SW480 (cell line): ENCODE measurements at places on chromosomes 3 and 15.
A peak's percentile ranks its signal among the peaks of the same experiment; 100 is the strongest.

DNA sequence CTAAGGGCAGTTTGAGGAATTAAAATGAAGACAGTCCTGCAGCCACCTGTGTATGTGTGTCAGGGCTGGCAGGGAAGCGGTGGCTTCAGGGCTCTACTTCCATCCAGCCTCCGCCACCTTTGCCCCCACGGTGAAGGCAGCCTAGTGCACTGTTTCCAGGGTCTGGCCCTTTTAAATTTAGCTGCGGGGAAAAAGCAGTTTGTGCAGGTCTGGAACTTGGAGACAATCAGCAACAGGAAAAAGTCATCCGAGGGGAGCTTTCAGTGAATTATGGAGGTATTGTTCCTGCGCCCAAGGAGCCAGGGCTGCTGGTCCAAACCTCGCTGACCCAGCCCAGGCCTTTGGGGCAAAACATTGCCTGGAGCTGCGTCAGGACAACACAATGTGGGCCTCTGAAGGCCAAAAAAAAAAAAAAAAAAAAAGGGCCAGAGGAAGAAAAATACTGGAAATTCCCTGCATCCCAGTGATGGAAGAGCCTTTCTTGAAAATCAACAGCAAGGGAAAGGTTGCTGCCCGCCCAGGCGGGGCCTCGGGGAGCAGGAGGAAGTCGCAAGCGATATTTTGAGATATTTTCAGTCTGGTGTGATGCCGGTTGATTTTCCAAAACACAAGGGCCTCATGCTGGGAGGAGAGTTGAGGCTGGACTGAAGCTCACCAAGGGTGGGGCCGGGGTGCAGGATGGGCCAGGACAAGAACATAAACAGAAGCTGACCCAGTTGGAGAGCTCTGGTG is 25.5 kb upstream of the FGD5 start:
- DNase-seq, result no peak

DNA sequence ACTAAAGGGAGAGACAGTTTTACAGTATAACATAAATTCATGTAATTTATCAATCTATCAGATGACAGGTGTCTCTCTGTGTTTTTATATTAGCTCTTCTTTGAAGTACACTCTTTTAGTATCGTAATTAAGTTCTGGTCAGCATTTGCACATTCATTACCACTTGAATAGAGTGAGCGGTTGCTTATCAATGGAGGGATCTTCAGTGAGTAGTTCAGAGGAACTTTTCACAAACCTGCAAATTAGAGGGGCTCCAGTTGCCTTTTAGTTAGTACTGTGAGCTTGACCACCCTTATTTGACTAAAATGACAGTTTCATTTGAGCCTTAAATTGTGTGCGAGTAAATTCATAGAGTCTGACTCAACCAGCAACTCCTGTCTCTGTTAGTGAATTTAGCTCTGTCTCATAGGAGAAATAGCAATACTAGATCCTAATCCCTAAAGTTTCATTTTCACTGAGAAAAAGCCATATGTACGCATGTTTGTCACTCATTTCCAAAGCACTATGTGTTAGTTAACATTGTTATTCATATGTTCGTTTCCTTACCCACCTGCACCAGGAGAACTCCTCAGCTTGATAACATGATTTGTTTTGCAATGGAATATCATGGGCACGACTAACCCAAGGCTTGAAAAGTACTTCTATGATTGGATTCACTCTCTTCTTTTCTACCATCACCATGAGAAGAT is 57.5 kb upstream of the ZBED2 start:
- DNase-seq, result no peak

DNA sequence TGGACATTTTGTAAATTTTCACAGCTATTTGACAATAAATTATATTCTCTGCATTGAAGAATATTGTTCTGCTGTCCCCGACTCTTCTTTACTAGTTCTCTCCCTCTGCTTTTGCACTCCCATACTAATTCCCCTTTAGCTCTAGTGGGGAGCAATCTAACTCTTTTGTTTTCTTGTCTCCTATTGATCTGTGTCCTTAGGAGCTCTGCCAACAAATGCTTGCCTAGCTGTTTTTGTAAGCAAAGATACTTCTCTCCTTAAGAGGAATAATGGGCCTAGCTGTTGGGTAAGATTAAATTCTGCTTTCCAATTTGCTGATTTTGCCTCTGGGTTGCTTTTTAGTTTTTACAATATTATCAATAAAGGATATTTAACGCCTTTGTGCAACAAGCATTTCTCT is 17.7 kb downstream of the ADAMTSL3 start:
- no peak for DNase-seq

- no peak for DNase-seq
Observed at GRCh38 chr15:68411735-68412134, 20.2 kb downstream of the ITGA11 start.

DNA sequence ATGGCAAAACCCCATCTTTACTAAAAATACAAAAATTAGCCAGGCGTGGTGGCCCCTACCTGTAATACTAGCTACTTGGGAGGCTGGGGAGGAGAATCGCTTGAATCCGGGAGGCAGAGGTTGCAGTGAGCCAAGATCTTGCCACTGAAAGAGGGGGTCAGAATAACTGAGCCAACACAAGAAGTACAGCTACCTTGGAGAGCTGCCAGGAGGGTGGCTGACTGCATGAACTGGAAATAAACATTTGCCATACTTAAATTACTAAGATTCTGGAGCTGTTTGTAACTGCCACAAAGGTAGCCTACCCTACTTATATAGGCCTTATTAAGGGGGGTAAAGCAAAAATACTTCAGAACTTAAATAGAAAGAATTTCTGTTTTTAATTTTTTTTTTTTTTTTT is 15.4 kb upstream of the PIK3CB start:
- DNase-seq, result no peak

DNA sequence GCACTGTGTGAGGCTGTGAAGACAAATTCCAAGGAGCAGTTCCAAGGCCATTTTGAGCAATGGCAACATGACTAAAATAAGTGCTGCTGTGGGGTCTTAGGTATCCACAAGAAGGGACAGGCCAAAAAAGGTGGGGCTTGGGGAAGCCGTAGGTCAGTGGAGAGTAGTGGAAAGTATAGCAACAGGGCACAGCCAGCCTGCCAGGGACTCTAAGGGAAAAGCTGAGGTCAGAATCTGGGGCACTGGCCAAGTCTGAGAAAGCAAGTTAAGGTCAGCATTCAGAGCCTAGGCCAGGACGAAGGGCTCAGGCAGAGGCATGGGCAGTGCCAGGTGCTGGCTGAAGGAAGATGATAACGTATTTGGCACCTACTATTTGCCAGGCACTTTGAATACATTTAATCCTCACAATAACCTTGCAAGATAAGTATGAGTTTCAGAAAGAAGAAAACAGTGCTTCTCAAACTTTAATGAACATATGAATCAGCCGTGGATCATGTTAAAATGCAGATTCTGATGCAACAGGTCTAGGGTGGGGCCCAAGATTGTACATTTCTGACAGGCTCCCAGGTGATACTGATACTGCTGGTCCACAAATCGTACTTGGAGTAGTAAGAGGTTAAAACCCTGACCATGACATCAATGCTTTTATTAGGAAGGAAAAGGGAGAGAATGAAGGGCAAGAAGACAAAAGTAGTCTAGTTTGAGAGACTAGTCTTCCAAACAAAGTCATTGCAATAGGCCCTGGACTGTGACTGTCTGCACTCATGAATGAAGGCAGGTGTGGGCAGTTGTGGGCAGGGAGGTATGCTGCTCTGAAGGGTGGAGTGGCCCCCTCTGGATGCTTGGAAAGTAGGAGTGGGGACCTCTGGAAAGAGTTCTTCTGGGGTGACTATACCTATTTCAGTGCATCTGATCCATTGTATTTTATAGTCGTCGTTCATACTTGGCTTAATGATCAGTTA is 106.3 kb upstream of the ANKRD28 start:
- no peak for DNase-seq

DNA sequence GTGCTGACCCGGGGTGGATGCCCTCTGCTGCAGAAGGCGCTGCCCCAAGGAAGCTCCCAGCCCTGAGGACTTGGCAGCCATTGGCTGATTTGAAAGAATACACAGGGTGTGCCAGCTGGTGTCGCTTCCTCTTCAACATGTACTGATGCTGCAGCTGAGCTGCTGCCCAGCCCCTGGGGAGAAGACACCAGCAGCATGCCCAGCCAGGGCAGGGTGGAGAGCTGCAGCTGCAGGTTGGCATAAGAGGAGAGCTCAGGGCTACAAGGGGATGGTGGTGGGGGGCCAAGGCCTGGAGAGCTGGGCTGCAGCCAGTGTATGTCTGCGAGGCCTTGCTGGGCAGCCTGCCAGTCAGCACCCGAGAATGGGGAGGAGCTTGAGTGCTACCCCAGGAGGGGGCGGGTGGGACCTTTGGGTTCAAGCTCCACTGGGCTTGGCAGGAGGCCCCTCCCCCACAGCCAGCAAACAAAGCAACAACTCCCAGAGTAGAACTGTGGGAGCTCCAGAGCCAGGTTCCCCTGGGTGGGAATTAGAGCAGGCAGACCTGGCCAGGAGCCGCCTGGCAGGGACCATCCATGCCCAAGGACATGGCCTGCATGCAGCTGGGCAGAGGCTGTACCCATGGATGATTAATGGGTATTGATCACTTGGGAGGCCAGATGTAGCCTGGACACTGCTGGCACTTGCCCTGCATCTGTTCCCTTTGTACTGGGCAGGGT is 9.2 kb upstream of the SEMA4B start:
- DNase-seq, result peak; percentile 25

DNA sequence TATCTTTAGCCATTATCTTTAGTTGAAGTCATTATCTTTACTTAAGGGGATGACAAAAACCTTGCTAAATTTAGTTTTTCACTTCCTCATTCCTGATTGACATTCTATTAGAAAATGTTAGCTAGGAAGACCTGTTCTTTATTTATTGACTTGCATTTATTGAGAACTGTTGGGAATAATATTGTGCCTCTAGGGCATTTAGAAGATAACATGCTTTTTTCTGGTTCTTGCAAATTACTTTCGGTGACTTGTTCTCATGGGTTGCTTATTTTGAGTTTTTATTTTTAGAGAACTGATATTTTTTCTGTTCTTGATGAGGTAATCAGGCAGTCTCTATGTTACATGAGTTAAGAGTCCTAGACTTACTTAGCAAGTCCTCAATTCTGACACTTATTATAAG is 48.3 kb upstream of the CTDSPL start:
- no peak for DNase-seq

GRCh38 chr15:75763137-75763611 is 50.5 kb upstream of the CSPG4 start:
- DNase-seq, result no peak

DNA sequence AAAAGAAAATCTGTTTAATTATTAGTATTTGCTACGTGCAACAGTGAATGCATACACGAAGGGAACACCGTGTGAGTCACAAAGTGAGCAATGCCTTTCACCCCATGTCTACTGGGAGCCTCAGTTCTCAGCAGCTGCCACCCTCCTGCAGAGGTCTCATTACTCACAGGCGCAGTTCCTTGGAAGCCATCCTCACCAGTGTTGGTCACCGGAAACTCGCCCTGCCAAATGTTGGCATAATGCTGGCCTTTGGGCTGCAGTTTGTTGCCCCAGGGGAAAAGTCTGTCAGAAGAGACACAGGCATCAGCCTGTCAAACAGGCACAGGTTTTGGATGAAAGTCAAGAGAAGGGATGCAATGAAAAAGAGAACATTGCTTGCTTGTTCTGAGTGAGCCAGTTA is 50.1 kb downstream of the SUMF1 start:
- DNase-seq, result no peak

DNA sequence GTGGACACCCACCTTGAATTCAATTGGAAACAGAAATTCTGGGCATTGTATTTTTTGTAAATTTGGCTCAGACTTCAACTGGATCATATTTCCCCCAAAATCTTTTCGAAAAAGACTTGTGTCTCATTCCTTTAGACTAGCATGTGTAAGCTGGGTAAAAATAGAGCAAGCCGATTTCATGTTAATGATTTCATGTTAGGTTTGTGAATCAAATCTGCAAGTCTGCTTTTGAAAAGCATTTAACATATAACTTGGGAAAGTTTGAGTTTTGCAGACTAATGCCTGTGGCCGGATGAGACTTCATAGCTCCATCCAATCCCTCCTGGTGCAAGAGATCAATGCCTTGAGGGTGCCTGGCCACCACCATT is 64.5 kb downstream of the FLNB start:
- no peak for DNase-seq

DNA sequence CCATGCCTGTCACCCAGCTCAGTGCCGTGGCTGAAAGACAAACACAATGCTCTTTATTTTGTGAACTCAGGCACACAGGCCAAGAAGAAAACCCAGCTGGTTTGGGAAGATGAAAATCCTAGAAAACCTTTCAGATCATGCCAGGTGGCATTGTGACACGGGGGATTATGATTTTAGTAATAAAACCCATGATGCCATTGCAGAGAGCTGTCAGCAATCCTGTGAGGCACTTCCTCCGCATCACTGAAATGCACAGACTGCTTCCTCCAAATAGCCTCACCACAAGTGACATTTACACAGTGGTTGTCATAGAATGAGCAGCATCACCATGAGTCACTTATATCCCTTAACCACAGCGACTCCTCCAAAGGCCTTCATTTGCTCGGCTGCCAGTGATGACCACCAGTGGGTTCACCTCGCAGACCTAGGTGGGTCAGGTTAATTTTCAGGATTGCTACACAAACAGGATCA is 22.7 kb downstream of the ABHD6 start:
- DNase-seq, result peak; percentile 95

GRCh38 chr15:38975282-38975990 is 410.8 kb upstream of the RASGRP1 start:
- no peak for DNase-seq

GRCh38 chr15:71532994-71533393 is 277.4 kb upstream of the NR2E3 start:
- DNase-seq, result peak; percentile 6

DNA sequence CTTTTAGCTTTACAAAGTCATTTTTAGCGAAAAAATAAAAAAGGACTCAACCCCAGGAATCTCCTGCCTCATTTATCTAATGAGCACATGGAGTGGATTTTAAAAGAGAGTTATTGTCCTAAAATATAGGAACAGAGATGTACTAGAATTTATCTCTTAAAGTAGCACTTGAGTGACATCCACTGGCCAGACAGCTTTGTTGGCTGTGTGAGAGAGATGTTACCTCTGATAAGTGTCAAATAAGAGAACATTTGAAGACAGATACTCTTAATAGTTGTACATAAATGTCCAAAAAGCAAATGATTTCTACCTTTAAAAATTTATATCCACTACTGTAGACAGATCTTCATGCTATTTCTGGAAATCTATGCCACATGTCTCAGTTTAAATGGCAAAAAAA is 12.3 kb upstream of the MFSD1 start:
- DNase-seq, result no peak

- no peak for DNase-seq
Observed at GRCh38 chr3:105365081-105365390, 1.7 kb upstream of the ALCAM start.

GRCh38 chr15:101138913-101139880 is 112.7 kb downstream of the CHSY1 start:
- no peak for DNase-seq

- DNase-seq, result no peak
Observed at GRCh38 chr3:71376911-71377310, 206.6 kb downstream of the FOXP1 start.

- DNase-seq, result no peak
Observed at GRCh38 chr3:81989758-81990157, 228.3 kb upstream of the GBE1 start.

DNA sequence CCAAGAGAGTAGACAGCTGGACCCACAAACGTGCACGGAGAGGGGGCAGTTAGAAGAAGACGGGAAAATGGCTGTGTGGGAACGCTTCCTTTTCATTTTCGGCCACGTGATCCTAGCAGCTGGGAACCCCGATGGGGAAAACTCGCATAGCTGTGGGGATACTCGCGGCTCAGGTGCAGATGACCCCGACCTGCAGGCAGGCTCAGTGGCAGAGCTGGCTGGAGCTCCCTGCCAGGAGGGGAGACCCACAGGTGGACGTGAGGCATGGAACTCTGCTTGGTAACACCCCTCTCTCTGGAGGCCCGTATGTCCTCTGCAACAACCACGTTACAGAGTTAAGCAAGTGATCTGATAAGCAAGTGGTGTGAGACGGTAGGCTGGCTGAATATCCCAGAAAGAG is 84.6 kb upstream of the SNRPA1 start:
- no peak for DNase-seq
